NCI-H1436 (cell line): ENCODE measurements at places on chromosomes 12 and 14.

- no peak for DNase-seq
Measured at GRCh38 chr12:28489246-28489645, 299.0 kb downstream of the CCDC91 start.

DNA sequence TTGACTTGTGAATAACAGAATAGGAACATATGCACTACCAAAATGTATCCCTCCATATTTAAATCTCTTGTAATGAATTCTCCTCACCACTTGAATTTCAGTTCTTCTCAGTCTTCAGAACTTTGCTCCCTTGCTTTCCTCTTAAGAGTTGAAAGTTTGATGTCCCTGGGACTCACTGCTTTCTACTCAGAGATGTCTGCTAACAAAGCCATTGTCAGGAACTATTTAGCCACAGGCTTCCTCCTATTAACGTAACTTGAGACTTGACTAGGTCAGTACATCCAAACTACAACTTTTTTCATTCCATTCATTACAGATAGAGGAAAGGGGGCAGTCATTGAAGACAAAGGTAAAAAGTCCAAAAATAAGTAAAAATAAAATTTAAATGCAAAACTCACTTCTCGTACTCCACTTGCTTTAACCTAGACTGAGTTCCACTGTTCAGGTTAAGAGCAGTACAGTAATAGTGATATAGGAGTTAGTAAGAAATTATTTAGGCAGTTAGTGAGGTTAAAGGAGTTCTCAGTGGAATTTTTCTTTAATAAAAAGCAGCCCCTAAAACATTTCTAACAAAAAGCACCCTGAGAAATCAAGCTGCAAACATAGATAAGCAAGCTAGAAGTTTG is 364.2 kb downstream of the SOX5 start:
- no peak for DNase-seq

- peak; percentile 74 for DNase-seq
Measured at GRCh38 chr12:68349220-68349621, 17.1 kb upstream of the MDM1 start.

- DNase-seq, result no peak
Measured at GRCh38 chr14:103385929-103386712, 906 bp downstream of the MARK3 start.

GRCh38 chr12:58358369-58358768 is 417.0 kb downstream of the ATP23 start:
- DNase-seq, result no peak

DNA sequence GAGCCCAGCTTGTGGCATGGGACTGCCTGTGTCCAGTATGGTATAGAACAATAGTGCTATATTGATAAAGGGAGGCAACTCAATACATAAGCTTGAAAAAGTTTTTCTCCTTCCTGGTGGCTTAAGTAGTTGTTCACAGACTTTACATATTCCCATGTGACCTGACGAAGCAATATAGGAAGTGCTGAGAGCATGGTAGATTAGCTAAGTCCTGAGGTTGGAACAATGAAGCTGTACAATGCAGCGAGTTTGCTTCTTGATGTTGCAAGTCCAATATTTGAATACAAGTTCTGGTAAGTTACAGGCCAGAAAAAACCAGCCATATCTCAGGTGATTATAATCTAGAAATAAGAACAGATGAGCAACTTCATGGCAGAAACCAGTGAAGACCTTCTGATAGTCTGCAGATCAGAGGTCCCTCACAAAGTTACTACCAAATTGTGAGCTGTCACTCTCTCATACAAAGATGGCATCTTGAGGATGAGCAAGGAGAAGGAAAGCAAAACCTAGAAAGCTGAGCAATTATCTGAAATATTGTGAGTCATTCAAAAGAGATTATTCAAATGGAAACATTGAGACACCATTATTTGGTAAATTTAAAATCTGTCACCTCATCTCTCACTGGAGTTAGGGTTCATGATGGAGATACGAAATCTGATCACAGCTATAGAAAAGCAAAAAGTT is 72.9 kb upstream of the BTG1 start:
- no peak for DNase-seq

GRCh38 chr12:58086930-58087329 is 145.6 kb downstream of the ATP23 start:
- no peak for DNase-seq

DNA sequence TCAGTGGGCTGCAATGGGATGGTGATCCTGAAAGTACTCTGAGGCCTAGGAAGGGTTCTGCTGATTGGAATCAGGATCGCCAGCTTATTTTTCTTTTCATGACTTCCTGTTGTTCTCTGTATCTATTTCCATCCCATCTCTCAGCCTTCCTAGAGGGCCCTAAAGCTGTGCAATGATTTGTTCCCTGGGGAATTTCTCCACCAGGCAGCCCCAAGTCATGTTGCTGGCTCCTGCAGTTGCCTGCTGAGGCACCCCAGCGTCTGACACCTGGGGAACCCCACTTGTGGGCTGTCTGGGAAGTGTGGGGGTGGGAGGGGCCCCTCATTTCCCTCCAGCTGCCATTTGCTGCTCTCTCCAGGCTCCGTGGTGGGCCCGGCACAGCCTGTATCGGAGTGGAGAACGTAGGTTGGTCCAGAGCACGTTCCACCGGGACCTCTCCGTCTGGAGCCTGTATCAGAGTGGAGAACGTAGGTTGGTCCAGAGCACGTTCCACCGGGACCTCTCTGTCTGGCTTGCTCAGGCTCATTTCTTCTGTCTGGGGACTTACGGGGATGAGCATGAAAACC is 138.3 kb downstream of the TSPAN9 start:
- no peak for DNase-seq

- DNase-seq, result no peak
Measured at GRCh38 chr14:102693006-102693755, 84.1 kb upstream of the TRAF3 start.

DNA sequence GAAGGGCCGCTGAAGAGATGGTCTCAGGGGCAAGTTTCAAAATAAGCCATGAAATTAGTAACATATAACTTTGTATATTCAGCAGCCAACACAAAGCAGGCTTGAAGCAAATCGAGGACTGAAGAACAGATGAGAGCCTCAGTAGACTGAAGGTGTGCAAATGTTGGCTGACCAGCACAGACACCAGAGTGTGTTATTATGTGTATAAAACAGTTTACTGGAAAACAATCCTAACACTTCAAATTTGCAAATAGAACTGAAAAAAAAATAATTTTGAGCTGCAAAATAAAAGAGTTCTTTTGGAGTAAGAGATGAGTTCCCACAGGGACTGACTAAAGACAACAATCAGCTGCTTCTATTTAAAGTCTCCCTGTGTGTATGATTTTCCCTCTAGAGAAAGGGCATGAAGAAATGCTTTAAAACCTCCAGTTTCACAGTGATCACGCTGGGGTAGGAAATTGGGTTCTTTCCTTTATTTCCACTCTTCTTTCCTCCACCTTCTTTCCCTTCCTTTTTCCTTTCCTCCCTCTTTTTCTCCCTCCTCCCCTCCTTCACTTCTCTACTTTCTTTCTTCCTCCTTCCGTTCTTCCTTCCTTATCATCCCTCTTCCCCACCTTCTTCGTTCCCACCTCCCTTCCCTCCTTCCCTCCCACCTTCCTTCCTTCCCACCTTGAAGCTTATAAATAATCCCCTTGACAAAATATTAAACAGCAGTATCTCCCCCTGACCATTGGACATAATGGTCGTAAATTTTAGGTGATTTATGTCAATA is 383.9 kb upstream of the DCN start:
- no peak for DNase-seq

DNA sequence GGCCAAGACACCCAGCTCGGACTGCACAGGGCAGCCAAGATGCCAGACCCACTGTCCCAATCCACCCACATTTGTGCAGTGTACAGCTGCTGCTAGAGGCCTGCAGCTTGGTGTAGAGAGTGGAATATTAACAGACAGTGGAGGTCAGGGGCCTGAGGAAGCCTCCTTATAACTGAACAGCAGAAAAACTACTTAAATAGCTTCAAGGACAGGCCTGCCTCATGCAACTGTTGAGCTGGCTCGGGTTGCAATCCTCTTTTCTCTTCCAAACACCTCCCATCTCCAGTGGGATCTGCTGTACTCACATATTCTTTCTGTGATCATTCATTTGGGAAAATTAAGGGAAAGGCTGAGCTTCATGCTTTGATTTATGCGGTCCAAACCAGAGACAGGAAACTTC is 1043.2 kb upstream of the TMEM132C start:
- no peak for DNase-seq

DNA sequence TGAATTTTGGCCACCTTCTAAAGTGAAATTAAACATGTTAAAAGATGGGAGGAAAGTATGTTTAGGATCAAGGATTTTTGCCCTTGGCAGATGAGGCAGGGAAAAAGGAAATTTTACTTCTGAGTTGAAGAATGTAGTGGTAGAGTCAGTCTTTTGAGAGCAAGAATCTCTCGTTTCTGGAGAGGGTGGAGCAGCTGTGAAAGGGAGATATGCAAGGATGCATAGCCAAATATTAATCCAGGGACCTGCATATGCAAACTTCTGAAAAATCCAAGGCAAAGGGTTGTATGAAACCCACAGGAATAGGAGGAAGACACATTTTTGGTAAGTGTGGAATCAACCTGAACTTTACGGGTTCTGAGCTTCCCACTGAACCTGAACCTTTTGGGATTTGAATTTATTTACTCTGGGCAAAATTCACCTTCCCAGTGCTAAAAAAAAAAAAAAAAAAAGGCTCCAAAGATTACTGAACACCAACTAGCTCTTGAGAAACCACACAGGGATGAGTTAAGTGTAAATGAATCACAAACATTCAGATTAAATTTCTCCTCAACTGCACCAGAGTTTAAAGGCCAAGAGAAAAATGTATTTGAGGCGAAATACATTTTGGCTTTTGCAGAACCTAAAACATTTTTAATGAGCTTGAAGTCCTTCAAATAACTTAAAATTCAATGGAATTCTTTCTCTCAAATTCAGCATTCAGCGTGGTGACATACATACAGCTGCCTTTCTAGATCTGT is 187.1 kb upstream of the CDKN3 start:
- DNase-seq, result no peak

GRCh38 chr12:42277396-42278127 is 39.5 kb upstream of the YAF2 start:
- no peak for DNase-seq

GRCh38 chr12:108008163-108008905 is 120.8 kb upstream of the WSCD2 start:
- DNase-seq, result no peak

- DNase-seq, result no peak
Measured at GRCh38 chr12:72075891-72076557, 137.4 kb downstream of the TPH2 start.

DNA sequence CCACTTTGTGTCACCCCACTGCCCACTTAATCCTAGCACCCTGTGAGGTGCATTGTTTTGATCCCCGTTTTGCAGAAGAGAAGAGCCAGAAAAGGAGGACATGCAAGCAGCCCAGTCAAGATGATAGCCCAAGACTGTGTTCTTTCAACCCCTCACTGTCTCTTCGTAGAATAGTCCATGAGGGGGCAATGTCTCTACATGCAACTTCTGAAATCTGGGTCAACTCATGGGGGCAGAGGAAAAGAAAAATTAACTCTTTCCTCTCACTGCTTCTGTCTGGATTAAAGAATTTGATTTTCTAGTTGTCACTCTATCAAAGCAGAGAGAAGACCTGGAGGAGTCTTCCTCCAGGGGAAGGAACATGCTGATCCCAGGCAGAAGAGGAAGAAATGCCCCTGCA is 229.6 kb upstream of the NOS1 start:
- DNase-seq, result no peak

GRCh38 chr12:9730011-9730410 is 2.9 kb downstream of the CLECL1 start:
- no peak for DNase-seq

DNA sequence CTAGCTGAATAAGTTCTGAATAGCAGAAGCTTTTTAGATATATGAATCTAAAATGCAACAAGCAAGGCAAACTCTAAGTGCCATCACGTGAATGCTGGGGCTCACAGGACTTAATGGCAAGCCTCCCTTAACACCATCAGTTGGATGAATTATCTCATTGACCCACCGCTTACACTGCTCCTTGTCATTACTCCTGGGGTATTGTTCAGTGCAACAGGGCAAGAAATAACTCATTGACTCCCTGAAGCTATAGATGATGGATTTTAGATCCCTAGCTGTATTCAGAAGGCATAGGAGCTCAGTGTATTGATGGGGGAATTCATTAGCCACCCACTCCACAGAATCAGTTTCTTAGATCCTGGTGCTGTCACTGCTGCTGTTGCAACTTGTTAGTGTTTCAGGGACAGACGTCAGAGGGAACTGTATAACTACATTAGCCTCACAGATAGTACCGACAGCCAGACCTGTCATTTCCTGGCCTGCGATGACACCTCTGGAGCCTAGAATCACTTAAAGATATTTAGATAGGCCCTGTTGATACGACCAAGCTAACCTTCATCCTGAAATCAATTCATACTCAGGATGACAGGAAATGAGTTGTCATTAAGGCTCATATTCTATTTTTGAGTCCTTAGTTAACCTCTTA is 735.3 kb downstream of the DIO2 start:
- no peak for DNase-seq

GRCh38 chr14:52694761-52695480 is 437 bp downstream of the ERO1A start:
- peak; percentile 11 for DNase-seq

DNA sequence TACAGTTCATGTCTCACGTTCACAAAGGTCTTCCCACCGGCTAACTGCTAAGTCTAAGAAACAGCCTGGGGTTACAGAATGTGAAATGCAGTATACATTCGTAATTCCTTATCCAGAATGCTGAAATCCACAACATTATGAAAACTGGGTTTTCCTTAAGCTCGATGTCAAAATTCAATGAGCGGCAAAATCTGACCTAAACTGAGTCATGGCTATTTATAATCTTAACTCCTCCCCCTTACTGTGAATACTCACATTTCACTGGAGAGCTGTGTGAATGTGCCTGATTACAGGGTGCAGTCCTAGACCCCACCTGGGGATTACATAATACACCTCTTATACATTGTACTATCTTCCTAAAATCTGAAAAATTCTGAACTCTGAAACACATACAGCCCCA is 35.3 kb downstream of the STX2 start:
- no peak for DNase-seq

DNA sequence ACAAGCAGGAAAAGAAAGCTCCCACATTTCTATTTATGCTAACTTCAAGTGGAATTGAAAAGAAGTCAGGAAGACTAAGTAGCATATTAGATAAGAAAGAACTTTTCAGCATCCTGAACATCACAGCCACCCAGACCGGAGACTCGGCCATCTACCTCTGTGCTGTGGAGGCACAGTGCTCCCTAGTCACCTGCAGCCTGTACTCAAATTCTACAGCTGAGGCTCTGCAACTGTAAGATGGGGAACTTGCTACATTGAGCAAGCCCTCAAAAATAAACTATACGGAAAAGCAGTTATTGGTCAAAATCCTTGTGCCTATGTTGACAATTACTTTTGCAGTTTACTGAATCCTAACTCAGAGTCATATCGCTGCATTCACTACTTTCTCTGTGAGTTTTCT is 361.9 kb downstream of the DAD1 start:
- DNase-seq, result no peak

- no peak for DNase-seq
Measured at GRCh38 chr12:16243487-16244412, 33.7 kb downstream of the SLC15A5 start.

- DNase-seq, result peak; percentile 40
Measured at GRCh38 chr12:614411-614970, 48.8 kb downstream of the NINJ2 start.
